ENCODE measurements at places on chromosomes 11 and 22.

- no peak for DNase-seq
These were observed 9.1 kb downstream of the CTSF start for GRCh38 chr11:66559142-66559865.

DNA sequence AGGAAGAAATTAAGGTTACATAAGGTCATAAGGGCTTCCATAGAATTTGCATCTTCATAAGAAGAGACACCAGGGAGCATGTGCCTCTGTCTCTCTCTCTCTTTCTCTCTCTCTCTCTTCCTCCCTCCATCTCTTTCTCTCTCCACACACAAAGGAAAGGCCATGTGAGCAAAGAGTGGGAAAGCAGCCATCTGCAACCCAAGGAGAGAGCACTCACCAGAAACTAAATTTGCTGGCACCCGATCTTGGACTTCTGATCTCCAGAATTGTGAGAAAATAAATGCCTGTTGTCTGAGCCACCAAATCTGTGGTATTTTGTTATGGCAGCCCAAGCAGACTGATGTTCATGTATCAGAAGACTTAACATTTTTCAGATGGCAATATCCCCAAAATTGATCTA, 6.4 kb upstream of the KRTAP5-10 start:
- no peak for DNase-seq

DNA sequence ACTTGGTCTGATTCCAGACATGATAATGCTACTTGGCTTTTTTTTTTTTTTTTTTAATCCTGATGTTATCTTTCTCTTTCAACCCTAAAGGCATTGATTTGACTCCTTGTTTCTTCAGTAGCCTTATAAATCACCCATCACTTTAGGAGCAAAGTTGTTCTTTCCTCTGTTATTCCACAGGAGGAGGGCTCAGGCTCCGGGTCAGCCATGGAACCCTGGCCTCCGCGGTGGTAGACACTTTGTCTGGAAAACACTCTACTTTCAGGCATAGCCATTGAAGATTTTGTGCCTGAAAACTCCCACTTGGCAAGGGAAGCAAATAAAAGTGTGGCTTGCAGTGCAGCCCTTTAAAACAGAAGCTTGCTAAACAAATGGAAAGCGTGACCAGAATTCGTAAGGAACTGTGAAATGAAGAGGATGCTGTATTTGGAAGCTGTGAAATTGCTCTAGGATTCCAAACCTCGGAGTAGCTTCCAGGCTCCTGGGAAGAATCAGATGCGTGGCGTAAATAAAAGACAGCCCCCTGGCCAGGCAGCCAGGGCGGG, 44.9 kb downstream of the ARHGAP8 start:
- no peak for DNase-seq

GRCh38 chr11:37182031-37182430, 584.0 kb upstream of the RAG2 start:
- DNase-seq: no peak
